ENCODE measurements at places on chromosomes 13 and 19.

DNA sequence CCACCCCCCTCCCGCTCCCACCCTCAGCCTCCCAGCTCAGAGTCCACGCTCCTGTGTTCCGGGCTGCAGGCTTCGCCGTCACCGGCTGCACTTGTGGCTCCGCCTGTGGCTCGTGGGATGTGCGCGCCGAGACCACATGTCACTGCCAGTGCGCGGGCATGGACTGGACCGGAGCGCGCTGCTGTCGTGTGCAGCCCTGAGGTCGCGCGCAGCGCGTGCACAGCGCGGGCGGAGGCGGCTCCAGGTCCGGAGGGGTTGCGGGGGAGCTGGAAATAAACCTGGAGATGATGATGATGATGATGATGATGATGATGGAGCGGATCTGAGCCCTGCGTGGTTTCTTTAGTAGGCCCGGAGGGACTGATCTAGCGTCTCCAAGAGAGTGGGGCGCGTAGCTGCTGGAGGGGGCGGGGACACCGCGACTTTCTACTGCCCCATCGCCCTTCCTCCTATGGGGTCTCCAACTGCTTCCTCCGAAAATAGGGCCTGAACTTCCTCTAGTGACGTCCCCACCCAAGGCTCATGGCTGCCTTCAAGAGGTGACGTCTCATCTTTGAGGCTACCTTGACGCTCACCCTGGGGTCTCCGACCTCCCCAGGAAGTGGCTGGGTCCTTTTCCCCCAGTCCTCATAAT, 1.4 kb downstream of the RETN start:
- DNase-seq: no peak

- DNase-seq: no peak
These were observed 213.1 kb upstream of the TMTC4 start for GRCh38 chr13:100887729-100888151.

DNA sequence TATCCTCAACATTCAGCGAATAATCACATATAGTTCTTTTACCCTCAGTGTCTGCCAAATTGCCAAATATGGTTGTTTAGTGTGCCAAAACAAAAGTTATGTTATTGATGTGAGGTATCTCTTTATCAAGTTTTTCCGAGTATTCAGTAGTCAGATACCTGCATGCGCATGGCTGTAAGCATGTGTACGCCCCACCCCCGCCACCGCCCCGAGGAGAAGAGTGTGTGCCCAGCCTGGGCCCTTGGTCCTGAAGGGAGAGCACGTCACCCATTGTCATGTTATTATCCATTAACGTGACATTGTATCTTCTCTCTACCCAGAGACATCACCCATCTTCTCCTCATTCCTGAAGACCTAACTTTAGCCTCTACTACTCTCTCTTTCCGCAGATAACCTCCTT, 147.0 kb downstream of the SHISA2 start:
- DNase-seq: no peak

DNA sequence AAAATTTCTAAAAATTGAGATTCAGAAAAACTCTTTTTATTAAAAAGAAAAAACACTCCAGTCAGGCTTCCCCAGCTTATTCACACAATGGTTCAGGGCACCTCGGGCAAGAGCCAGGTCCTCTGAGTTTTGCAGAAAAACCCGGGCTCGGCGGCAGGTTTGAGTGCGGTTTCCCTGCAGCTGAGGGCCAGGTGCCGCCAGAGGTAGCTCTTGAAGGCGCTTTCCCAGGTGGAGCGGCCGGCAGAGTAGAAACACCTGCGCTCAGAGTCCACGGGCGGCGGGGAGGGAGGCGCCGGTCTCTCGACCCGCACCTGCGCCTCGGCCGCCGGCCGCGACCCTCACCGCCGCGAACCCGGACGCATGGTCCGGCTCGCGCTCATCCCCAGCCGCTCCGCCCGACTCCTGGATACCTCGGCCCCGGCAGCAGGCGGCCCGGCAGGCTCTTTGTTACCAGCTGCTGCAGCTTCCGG, 444 bp downstream of the PROSER1 start:
- DNase-seq: no peak

DNA sequence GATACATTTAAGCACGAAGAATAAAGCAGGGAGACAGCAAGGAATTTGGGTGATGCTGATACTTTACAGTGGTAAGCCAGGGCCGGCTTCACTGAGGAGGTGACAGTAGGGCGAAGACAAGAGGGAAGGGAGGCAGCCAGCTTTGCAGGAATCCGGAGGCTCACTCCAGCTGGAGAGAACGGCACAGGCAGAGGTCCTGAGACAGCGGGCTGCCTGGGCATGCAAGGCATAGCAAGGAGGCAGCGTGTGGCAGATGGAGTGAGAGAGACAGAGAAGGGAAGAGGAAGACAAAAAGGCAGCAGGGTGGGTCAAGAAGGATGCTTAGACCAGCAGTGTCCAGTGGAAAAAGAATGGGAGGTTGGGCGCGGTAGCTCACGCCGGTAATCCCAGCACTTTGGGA, 83.2 kb upstream of the WASF3 start:
- no peak for DNase-seq

DNA sequence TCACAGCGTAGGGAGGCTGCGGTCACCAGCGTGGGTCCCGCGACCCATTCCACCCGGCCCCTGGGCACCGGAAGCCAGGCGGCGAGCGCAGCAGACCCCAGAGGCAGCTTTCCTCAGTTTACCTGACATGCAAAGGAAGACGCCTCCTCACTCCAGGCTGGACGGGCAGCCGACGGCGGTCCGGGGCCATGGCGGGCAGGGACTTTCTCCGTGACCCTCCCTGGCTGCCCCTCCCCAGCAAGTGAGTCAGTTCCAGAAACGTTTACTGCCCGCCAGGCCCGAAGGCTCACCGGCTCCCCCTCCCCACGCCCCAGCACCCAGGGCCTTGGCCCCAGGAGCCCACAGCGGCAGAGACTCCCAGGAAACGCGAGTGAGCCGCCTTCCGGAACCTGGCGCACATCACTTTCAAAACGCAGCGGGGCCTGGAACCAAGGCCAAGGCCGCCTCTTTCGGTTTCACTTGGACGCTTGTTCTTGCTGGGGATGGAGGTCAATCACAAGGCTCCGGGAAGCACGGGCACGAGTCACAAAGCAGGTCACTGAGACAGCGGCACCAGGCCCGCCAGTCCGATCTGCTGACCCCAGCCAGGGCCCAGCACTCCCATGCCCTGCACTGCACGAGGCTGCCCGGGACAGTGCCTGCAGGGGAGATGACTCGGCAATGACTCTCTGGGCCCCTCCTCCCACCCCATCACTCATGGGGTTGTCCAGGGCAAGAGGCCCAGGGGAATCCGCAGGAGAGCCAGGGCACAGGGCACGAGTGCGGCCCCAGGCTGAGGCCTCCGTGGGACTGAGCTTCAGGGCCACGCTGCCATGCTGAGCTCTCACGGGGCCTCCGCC, 5.3 kb downstream of the SBNO2 start:
- DNase-seq: no peak

DNA sequence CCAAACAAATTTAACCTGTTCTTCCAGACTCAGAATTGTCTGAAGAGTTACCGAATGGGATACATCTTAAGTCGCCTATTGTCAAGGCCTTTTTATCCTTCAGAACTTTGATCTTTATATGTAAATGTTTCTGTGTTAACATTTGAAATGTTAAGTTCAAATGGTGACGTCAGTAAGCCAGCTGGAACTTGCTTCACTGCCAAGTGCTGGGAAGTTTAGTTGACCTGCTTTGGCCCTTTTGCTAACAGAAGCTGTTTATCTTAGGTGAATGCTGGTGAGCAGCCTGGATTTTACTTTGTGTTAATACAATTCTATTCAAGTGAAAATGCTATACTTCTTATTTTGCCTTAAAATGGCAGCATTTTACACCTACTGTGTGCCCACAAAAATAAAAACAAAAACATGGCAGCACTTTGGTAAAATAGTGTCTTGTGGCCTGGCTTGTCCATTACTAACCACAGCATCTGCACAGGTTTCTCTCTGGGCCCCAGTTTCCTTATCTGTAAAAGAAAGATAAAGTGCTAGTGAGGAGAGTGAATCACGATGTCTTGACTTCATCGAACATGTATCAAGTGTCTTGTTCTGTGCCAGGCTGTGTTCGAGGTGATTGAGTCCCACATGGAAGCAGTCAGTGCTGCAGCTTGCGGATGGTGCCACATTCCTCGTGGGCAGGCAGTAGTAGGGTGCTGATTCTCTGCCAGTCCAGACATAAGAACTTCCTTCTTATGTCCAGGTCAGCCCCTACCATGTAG, 2.2 kb downstream of the NAXD start:
- no peak for DNase-seq
